Stimulated activated CD4-positive, alpha-beta T cell treated with anti-CD3 and anti-CD28 coated beads, Interleukin-2, amount 100 ng/mL, for 24 hours (primary cell): ENCODE measurements at places on chromosomes 12 and 14.

- no peak for DNase-seq
Observed at GRCh38 chr12:109757671-109758265, 44.1 kb downstream of the FAM222A start.

- no peak for DNase-seq
Observed at GRCh38 chr12:6457220-6457945, 5.5 kb downstream of the TAPBPL start.

DNA sequence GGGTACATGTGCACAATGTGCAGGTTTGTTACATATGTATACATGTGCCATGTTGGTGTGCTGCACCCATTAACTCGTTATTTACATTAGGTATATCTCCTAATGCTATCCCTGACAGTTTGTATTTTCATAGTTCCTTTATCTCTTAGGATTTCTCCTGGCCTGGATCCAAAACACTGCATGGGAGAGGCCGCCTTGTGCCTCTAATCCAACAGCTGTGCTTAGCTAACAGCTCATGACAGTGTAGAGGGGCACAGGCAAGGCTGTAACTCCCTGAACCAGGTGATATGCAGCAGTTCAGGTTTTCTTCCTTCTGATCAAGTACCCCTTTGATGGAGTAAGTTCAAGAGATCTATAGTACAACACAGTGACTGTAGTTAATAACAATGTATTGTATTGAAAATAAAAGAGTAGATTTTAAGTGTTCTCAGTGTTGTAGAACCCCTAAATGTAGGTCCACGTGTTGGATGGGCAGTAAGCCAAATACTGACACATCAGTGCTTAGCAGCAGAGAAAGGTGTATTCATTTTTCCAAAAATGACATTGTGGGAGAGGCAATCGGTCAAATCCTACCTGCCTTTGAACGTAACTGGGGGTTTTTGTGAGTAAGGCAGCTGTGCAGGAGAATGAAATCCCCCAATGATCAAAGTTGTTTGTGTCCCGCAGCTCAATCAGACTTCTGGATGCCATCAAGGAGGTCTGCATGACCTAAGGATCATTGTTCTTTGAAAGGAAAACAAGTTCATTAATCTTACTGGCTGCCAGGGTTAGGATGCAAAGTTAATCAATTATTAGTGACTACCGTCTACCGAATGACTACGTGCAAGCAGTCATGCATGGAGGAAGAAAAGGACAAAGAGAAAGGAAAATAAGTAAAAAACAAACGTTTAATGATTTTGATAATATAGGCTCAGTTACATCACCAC lies 89.3 kb upstream of the FGD4 start:
- no peak for DNase-seq

GRCh38 chr14:54653712-54654469 lies 87.0 kb downstream of the SAMD4A start:
- no peak for DNase-seq

DNA sequence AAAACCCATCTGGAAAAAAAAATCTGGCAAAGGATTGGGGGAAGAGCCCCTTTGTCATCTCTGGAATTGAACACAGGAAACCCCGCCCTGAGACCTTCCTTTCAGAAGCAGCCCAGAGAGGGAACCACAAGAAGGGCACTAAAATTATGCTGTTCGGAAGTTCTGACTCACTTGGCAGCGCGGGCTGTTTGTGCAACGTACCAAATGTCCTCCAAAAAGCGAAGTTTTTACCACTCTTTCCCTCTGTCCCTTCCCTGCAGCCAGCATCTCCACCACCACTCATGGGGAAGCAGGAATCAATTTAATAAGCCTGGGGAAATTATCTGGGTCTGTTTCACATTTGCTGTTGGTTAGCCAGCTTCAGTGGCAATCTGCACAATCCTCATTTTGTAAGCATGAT lies 3.2 kb upstream of the SYNE3 start:
- peak; percentile 68 for DNase-seq
